Epithelial cell of proximal tubule (primary cell): ENCODE measurements at places on chromosomes 6 and 20.

GRCh38 chr6:11144393-11144851 is 32.9 kb upstream of the ERVFRD-1 start:
- no peak for DNase-seq

- no peak for DNase-seq
Observed at GRCh38 chr6:139290787-139291311, 949 bp downstream of the TXLNB start.

DNA sequence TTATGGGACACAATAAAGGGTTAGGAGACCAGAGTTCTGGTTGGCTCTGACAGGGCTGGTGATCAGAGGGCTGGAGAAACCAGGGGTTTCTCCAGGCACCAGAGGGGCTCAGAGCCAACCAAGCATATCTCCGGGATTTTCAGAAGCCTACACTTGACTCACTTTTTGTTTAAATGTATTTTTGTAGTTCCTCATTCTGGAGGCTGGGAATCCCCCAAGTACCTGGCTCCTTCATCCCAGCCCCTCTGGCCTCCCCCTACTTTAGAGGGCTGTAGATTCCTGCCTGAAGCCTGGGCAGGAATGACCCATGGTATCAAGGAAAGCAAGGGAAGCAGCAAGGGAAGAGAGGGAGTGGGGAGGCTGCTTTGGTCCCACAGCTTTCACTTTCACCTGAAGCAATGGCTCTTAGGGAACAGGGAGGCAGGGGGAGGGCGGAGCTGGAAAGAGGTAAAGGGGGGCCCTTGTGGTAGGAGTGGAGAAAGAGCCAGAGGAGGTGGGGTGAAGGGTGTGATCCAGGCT is 973 bp downstream of the CD40 start:
- no peak for DNase-seq

- no peak for DNase-seq
Observed at GRCh38 chr6:157403686-157404051, 22.7 kb downstream of the ZDHHC14 start.

GRCh38 chr6:115220551-115221159 is 840.0 kb downstream of the FRK start:
- DNase-seq, result no peak

GRCh38 chr6:37083243-37084138 is 78.0 kb downstream of the FGD2 start:
- no peak for DNase-seq

GRCh38 chr6:41167173-41167963 is 4.5 kb upstream of the TREM2 start:
- no peak for DNase-seq

DNA sequence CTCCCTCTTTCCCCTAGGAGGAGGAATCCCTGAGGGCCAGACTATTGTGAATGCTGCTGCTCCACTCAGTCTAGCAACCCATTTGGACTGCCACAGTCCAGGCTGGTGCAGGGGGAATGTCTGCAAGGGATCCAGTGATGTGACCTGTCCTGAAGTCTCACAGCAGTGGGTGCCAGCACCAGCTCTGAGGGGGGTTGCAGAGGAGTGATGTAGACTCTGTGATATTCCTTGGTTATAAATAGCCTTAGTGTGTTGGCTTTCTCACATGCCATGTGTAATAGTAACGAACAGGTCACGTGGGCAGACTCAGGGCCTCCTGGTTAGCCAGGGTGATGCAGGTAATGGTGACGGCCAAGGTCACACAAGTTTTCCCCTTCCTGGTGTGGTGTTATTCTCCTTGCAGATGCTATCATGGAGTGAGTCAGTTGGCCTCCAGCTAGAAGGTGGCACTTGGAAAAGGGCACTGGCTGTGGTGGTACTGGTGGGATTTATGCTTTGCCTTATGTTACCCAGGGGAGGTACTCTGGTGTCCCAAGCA is 404.4 kb downstream of the UTRN start:
- no peak for DNase-seq

DNA sequence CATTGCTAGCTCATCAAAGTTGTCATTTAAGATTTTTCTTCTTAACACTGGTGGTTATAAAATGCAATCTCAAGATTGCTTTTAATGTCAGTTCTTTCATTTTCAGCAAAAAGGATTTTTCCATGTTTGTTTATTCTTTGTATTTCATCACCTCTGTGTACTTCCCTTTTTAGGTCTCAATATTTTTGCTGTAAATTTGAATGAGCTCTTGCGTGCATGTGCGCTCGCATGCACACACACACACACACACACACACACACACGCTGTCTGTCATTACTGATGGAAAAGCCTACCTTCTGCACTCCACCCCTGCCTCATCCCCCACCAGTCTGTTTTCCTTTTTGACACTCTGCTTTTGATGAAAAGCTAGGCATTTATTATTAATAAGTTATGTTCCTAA is 85.3 kb upstream of the FYN start:
- no peak for DNase-seq

GRCh38 chr6:45314146-45314545 is 14.0 kb upstream of the RUNX2 start:
- DNase-seq, result no peak
